ENCODE measurements at places on chromosomes 2 and 18.

- DNase-seq, result peak; percentile 24
These were observed 85.4 kb downstream of the NCKAP1 start for GRCh38 chr2:182952741-182953450.

DNA sequence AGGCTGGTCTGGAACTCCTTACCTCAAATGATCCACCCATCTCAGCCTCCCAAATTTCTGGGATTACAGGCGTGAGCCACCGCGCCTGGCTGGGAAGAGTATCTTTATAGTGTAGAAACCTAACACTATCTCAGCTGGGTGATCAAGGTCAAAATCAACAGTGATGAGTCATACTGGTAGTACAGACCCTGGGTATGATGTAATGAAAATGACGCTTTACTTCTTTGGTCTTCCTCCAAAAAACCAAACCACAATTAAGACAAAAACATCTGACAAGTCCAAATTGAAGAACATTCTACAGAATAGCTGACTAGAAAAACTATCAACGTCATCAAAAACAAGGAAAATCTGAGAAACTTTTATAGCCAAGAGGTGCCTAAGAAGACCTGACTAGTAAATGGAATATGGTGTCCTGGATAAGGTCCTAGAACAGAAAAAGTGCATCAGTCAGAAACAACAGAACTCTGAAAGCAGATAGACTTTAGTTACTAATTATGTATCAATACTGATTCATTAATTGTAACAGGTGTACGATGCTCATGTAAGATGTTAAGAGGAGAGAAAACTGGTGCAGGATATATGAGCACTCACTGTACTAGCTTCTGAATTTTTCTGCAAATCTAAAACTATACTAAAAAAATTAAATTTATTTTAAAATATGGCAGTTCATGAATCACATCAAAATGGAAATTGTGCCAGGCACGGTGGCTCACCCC, 25.4 kb downstream of the PDCL3 start:
- DNase-seq, result no peak

DNA sequence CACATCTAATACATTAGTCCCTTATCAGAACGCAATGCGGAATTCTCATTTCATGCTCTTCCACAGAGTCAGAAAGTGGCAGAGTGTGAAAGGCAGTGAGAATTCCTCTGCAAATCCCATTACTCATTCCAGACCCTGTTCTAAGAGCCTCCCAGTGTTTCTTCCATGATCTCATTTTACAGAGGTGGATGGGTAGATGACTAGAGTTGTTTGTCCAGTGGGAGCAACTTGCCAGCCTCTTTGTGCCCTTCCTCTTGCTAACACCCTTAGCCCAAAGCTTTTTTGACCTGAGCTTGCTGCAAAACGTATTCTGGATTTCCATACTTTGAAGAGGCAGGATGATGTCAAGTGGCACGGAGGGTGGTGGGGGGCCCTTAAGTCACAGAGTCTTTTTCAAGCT, 467.7 kb upstream of the RGPD4 start:
- no peak for DNase-seq

DNA sequence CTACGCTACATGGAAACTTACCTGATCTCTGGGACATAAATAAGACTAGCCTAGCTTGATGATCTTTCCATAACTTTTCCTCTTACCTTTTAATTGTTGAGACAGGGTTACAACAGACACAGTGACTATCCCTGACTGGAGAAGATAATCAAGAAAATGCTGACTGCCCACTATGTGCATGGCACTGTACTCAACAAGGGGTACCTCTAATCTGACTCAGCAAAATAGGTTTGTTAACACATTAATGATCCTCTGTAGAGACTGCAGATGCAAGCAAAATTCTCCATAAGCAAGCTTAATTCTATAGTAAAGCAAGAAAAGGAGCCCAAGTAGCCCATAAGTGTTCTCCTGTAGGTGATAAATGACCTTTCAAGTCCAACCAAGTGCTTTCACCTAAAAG, 25.5 kb downstream of the ACVR1C start:
- no peak for DNase-seq

DNA sequence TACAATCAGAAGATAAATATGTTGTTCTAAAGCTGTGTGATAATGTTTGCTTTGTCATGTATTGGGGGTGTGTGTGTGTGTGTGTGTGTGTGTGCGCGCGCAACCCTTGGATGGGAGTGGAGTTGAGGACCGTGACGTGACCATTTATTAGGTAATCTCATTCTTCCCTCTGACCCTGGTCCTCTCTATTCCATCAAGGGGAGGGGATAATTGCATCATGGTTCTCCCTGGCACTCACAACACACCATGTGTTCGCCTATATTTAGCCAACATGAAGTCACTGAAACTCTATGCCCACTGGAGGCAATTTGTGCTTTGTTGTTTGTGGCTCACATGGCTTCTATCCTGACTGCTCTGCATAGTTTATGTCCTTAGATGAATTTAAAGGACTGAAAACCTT, 79.8 kb upstream of the LRPPRC start:
- DNase-seq, result peak; percentile 26

GRCh38 chr2:195898505-195899191, 170.0 kb downstream of the DNAH7 start:
- DNase-seq, result peak; percentile 99

- no peak for DNase-seq
These were observed 3.3 kb downstream of the CDH7 start for GRCh38 chr18:65754121-65754520.

DNA sequence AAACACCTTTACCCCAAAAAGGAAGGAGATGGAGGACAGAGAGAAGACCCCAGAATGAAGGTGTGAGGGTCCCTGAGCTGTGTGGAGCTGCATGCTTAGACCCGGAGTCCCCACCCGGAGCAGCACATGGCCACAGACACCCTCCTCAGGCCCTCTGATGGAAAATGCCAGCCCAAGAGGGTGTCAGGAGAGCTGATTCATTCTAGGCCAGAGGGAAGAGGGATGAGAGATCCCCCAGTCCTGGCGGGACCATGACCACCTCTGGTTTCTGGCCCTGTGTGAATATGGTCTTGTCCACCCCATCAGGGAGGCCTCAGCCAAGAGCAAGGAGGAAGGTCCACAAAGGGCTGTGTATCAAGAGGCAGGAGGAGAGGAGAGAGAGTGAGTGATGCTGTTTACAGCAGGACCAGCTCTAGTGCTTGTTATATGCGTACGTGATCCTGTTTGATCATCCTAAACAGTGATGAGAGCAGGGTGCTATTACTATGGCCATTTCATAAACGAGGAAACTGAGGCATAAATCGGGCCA, 186.6 kb upstream of the HAAO start:
- DNase-seq, result no peak

DNA sequence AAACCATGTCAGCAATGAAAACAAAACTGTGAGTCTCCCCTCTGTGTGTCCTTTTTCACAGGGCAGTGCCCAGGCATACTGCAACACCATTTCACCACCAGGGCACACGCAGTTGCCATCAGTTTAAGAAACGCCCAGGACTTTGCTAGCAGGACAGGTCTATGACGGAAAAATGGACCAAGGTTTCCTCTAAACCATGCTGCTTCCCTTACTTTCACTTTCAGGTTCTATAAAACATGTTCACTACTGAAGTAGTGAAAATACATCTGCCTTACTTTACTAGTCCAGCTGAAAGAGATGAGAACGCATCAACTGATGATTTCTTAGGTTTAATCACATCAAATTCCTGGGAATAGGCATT, 110.5 kb downstream of the TCF4 start:
- no peak for DNase-seq

GRCh38 chr2:3867469-3867868, 164.1 kb downstream of the DCDC2C start:
- no peak for DNase-seq
